NCI-H1092 (cell line): ENCODE measurements at places on chromosomes 6 and 20.
A peak's percentile ranks its signal among the peaks of the same experiment; 100 is the strongest.

- peak; percentile 84 for DNase-seq
Observed at GRCh38 chr6:167799033-167799821, 27.5 kb upstream of the AFDN start.

DNA sequence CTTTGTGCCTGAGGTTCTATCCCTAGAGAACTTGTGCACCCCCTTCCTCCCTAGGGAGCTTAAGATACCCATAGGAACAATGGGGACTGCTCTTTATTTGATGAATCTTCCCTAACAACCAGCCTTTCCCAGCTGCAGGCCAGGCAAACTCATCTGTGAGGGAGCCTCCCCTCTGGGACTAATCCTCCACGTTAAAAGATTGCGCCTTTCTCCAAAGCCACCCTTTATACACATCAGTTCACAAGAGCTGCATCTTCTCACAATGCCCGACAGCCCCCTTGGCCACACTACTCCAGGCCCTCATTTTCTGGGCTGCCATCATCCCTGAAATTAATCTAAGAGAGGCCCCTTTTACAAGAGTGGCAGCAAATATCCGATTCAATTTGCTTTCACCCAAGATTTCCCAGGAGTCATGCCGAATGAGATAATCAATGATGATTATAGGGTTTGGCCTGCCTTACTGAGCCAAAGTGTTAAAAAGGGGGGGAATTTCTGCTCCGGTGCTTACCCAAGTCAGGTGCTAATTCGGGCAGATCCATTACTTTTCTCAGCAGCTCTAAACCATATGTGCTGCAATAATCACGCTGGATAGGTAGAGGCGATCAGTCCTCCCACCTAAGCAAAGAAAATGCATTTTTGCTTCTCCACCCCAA, 336.5 kb downstream of the KIF16B start:
- no peak for DNase-seq

GRCh38 chr20:347317-347639, 367 bp downstream of the NRSN2 start:
- no peak for DNase-seq

- DNase-seq: no peak
Observed at GRCh38 chr6:145787688-145788087, 26.9 kb downstream of the FBXO30 start.

GRCh38 chr20:63486300-63486855, 12.5 kb downstream of the EEF1A2 start:
- no peak for DNase-seq

- no peak for DNase-seq
Observed at GRCh38 chr20:2244993-2245392, 50.8 kb upstream of the TGM3 start.

DNA sequence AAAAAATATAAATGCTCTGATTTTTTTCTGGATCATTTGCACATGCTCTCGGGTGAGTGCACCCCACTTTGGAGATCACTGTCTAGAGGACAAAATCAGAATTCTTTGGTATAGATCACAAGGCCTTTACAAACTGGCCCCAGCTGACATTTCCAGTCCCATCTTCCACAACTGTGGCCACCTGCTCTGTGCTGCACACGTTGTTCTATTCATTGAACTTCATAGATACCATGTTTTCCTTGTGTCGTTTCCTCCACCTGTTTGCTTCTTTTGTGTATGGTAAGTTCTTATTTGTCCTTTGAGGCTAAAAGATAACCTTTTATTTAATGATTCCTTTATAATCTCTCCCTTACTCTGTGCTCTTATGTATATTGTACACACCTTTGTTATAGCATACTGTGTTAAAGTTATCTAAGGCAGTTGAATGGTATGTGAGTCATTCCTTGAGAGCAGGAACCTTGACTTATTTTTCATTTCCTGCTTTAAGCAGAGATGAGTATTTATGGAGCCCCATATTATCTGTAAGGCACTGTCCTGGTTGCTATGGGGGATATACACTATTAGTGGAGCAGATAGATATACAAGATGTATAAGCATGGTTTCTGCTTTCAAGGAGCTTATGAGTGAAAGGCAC, 12.0 kb upstream of the SLC17A5 start:
- DNase-seq: no peak

DNA sequence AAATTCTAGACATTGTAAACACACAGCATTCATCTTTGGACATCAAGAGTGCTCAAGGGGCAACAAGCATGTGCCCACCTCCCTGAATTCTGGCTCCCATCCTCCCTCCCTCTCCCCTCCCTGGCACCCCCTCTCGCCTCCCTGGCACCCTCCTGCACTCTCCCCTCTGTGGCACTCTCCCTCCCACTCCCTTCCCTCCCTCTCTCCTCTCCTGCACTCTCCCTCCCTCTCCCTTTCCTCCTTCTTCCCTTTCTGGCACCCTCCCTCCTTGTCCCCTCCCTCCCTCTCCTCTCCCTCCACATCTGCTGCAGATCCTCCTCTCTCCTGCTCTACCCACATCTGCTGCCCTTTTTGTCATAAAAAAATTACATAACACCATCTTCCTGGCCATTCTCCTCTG, 113.0 kb upstream of the SLC22A23 start:
- no peak for DNase-seq

DNA sequence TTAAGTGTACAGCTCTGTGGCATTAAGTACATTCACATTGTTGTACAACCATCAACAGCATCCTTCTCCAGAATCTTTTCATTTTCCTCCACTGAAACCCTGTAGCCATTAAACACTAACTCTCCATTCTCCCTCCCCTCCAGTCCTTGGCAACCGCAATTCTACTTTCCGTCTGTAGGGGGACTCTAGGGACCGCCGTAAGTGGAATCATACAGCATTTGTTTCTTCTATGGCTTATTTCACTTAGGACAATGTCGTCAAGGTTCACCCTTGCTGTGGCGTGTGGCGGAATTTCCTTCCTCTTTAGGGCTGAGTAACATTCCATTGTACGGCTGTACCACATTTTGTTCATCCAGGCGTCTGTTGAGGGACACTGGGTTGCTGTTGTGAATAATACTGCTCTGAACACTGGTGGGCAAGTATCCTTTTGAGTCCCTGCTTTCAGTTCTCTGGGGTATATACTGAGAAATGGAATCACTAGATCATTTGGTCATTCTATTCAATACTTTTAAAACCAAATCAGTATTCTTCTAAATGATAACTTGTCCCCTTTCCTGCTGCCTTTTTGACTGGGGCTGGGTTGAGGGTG, 50.7 kb downstream of the PPP1R3G start:
- no peak for DNase-seq

GRCh38 chr6:43476746-43477145, 624 bp upstream of the TJAP1 start:
- DNase-seq: no peak

GRCh38 chr6:43995137-43995536, 132.1 kb downstream of the MRPL14 start:
- no peak for DNase-seq

- DNase-seq: no peak
Observed at GRCh38 chr6:35668744-35669450, 19.8 kb downstream of the FKBP5 start.

DNA sequence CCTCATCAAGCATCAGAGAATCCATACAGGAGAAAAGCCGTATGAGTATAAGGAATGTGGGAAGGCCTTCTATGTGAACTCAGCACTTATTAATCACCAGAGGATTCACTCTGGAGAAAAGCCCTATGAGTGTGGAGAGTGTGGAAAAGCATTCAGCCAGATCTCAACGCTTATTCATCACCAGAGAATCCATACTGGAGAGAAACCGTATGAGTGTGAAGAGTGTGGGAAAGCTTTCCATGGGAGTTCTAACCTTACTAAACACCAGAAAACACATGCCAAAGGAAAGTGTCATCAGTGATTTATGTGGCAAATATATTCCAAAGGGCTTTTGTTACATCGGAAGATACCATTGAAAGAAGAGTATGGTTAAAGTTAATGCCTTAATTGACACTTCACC, 25.4 kb downstream of the ZKSCAN8 start:
- DNase-seq: no peak

- DNase-seq: no peak
Observed at GRCh38 chr20:19777981-19778380, 19.9 kb downstream of the RIN2 start.

- DNase-seq: no peak
Observed at GRCh38 chr6:15364401-15365037, 118.7 kb downstream of the JARID2 start.

GRCh38 chr6:23278180-23278532, 708.8 kb downstream of the HDGFL1 start:
- no peak for DNase-seq

GRCh38 chr6:135703621-135704020, 147.9 kb upstream of the PDE7B start:
- DNase-seq: no peak

GRCh38 chr20:9616833-9617461, 102.6 kb downstream of the LAMP5 start:
- DNase-seq: peak; percentile 42

DNA sequence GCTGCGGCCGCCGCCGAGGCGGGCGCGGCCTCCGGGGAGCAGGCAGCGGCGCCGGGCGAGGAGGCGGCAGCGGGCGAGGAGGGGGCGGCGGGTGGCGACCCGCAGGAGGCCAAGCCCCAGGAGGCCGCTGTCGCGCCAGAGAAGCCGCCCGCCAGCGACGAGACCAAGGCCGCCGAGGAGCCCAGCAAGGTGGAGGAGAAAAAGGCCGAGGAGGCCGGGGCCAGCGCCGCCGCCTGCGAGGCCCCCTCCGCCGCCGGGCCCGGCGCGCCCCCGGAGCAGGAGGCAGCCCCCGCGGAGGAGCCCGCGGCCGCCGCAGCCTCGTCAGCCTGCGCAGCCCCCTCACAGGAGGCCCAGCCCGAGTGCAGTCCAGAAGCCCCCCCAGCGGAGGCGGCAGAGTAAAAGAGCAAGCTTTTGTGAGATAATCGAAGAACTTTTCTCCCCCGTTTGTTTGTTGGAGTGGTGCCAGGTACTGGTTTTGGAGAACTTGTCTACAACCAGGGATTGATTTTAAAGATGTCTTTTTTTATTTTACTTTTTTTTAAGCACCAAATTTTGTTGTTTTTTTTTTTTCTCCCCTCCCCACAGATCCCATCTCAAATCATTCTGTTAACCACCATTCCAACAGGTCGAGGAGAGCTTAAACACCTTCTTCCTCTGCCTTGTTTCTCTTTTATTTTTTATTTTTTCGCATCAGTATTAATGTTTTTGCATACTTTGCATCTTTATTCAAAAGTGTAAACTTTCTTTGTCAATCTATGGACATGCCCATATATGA, 3.2 kb downstream of the MARCKS start:
- DNase-seq: no peak

DNA sequence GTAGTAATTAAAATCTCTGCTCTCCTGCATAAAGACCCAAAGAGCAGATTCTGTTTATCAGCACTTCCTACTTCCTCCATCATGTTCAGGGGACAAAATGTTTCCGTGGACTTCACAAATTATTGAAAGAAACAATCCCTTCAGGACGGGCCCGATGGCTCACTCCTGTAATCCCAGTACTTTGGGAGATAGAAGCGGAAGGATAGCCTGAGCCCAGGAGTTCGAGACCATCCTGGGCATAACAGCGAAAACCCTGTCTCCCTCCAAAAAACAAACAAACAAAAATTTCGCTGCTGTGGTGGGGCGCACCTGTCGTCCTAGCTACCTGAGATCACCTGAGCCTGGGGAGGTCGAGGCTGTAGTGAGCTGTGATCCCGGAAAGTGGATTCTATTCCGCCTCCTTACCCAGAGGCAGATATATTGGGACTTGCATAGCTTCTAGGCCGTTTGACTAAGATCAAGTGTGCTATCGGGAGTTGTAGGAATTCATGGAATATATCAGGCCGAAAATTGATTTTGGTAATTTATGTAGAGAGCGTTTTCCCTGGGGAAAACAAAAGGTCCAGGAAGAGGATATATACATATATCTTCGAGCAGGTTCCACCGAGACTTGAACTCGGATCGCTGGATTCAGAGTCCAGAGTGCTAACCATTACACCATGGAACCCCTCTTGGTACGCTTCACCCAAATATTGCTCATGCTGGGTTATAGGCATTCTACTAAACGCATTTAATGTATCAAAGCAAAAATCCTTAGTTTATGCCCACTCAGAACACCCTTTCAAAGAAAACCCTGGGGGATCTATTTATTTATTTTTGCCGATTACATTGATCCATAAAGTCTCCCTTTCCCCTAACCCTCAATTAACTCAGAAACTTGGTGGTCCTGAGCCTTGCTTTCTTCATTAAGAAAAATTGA, 74.5 kb upstream of the ZNF184 start:
- DNase-seq: no peak

GRCh38 chr6:83069633-83070032, 2.2 kb downstream of the DOP1A start:
- DNase-seq: no peak

DNA sequence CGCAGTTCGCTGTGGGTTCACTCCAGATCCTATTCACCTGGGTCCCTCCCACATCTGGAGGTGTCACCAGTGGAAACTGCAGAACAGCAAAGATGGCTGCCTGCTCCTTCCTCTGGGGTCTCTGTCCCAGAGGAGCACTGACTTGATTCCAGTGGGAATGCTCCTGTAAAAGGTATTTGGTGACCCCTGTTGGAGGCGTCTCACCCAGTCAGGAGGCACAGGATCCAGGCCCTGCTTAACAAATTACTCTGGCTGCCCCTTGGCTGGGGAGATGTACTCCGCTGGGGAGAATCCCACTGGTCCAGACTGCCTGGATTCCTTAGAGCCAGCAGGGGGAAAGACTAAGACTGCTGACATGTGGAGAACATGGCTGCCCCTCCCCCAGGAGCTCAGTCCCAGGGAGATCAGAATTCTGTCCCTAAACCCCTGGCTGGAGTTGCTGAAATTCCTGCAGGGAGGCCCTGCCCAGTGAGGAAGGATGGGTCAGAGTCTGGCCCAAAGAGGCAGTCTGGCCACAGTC, 483.0 kb downstream of the CBLN4 start:
- DNase-seq: no peak

- no peak for DNase-seq
Observed at GRCh38 chr6:165543781-165544180, 119.3 kb downstream of the PDE10A start.

GRCh38 chr6:4533576-4533975, 242.6 kb upstream of the CDYL start:
- no peak for DNase-seq

DNA sequence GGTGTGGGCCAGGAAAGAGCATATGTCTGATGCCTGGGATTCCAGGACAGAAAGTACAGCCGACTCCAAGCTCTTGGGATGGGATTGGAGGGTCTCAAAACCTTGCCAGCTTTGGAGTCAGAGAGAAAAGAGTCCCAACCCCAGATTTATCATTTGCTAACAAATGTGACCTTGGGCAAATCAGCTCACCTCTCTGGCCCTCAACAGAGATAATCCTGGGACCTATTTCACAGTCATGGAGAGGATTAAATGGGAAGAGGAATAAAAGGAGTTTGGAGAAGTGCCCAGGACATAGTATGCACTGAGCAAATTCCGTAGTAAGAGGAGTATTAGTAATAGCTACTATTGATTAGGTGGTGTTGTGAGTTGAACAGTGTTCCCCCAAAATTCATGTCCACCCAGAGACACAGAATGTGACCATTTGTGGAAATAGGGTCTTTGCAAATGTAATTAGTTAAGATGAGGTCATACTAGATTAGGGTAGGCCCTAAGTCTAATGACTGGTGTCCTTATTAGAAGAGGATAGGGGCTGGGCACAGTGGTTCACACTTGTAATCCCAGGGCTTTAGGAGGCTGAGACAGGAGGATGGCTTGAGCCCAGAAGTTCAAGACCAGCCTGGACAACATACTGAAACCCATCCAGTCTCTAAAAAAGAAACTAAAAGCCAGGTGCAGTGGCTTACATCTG, 17.1 kb downstream of the RIPOR3 start:
- DNase-seq: no peak

GRCh38 chr20:11159728-11160127, 485.9 kb upstream of the JAG1 start:
- no peak for DNase-seq
